K562 (cell line): ENCODE measurements at places on chromosomes 4 and X.

- DNase-seq, result no peak
Measured at GRCh38 chr4:69831646-69832325, 28.2 kb downstream of the SULT1E1 start.

DNA sequence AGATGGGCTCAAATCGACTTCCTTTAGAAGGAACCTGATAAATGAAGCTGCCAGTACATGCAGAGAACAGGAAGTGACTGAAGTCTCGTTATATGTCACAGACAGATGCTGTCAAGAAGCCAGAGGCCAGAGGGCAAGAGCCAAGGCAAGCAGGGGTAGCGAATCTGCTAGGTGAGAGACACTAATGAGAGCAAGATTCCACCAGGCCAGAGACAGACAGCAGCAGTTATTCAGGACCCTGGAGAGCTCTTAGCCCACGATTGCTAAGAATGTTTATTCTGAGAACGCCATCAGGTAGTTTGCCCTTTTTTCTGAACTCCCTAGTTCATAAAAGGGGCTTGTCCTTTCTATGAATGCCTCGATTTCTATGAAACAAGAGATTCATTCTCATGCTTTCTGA lies 73.7 kb downstream of the BEND2 start:
- peak; percentile 34 for DNase-seq

GRCh38 chrX:54427837-54428424 lies 12.3 kb upstream of the TSR2 start:
- no peak for DNase-seq

DNA sequence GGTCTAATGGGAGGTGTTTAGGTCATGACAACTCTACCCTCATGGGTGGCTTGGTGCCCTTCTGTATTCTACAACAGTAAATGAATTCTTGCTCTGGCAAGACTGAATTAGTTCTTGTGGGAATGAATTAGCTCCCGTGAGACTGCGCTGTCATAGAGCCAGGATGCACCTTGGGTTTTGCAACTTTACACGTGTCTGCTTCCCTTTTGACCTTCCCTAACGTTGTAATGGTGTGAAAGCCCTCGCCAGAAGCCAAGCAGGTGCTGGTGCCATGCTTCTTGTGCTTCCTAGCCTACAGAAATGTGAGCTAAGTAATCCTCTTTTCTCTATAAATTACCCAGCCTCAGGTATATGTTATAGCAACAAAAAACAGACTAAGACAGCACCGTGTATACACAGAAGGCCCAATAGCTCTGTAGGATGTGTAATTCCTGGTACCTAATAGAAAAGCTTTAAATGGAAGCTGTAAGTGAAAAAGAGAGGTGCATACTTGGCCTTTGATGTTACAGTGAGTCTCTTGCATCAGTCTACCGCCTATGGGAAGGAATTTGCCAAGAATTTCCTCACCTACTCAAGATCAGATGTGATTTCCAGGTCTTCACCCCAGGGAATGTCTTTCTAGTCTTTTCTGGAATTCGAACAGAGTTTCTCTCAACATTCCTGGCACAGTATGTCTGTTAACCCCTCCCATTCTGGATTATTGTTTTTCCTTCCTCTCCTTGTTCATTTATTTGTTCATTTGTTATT lies 3.2 kb upstream of the ENPEP start:
- DNase-seq, result no peak

DNA sequence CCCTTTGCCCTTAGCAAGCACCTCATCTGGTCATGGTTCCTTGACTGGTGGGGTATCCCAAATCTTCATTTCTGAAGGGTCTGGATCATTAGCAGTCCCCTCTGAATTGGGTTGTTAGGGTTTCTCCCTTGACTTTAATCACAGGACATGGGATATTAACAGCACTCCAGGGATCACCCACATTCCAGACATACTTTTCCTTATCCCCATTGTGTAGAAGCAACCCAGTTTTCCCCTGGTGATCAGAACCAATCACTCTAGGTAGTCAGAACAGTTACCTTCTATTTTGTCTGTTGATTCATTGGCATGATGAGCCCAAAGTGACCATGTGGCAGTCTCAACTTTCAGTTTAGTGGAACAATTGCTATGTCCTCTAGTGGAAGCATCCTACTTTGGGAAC lies 29.1 kb upstream of the GRSF1 start:
- no peak for DNase-seq

DNA sequence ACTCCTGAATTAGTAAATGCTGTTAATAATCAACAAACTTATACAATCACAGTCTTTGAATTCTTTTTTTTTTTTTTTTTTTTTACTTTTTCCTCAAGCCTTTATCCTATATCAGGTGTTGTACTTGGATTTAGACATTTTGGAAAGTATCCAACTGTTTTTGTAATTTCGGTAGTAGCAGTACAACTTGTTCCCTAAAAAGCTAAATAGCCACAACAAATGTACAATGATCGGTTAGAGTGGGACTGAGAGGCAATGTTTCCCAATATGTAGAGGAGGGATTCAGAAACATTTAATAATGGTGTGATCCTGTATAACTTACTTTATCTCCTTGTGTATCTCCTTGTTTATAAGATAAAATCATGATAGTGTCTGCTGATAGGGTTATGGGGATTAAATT lies 343.1 kb downstream of the GRID2 start:
- DNase-seq, result no peak

DNA sequence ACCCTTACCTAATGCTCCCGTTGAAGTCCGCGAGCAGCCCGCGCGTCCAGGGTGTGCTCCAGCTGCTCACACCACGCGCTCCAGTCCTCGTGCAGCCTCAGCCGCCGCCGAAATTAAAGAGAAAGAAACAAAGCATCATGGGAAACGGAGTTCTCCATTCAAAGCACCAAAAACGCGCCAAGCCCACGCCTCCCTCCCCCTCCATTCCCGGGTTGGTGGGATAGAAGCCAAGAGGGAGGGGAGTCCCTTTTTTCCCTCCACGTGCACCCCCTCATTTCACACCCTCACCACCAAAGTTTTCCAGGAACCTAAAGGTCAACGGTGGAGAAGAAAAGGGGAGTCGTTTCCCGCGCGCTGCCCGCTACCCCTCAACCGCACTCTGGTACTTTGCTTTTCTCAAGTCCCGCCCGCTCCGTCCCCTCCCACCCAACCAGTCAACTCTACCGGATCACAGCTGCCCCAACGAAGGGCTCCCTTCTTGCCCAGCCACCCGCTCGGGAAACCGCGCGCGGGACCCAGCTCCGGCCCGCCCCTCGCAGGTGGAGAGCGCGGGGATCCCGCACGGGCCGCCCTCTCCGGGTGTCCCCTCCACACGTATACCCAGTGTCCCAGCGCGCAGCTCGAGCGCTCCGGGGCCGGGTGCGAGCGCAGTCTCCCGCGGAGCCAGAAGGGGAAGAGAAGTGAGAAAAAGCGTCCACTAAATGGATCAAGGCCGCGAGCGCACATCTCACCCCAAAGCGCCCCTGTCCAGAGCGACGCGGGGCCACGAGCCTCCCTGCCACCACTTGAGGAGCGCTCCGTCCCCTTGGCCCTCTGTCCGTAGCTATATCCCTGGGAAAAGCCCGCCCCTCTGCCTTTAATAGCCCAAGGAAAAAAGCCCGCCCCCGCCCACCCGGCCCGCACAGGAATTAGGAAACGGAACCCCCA lies 65.1 kb upstream of the CCDC160 start:
- DNase-seq, result no peak

DNA sequence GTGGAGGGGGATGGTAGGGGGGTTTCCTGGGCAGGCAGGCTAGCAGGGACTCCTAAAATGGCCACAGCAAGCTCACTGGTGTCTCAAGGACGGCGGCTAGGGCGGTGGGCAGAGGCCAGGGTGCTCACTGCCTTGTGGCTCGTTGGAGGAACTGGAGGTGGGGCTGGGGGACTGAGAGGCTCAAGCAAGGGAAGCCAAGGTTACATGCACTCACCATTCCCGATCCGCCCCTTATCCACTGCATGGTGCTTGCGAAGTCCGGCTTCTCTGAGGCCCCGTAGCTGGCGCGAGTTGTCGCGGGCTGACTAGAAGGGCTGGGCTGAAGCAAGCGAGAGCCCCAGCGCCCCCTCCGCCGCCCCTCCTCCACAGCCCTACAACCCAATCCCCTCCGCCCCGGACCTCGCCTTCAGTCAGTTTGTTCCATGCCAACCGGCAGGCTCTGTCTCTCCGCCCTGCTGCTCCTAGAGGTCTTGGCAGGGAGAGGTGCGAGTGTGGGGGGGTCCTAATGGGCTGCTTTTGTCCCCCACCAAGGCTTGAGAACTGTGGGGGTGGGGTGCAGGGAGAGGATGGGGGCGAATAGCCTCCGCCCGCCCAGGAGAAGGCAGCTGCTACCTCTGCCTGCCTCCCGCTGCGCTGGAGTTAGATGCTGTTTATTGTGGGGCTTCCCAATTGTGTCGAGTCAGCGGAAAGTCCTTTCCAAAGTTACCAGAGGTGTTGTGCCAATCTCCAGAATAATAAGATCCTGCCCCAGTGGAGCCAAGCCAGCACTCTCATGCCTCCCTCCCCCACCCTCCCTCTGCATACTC lies at the start of gene ARHGEF9:
TSS of gene ARHGEF9 (minus strand) at position 313 of the 806 bp plus-strand sequence. CDS start at position 244, 69 bp downstream.
- no peak for DNase-seq

- DNase-seq, result no peak
Measured at GRCh38 chr4:180532691-180533090, 1710.5 kb upstream of the TENM3 start.

DNA sequence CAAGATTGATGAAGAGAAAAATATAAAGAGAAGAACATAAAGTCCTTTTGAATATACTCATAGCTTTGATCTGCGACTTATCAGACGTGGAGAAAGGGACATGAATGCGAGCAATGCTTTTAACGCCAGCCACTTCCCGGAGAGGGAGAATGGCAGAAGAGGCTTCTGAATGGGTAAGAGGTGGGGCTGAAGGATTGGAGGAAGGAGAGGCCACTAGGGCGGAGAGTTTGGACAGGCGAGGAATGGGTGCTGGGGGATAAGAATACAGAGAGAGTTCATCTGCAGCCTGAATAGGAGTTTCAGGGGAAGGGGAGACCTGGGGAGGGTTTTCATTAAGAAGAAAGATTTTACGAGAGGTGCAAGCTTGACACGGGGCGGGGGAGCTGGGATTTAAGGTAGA lies 2534.9 kb downstream of the PCDH7 start:
- DNase-seq, result no peak

DNA sequence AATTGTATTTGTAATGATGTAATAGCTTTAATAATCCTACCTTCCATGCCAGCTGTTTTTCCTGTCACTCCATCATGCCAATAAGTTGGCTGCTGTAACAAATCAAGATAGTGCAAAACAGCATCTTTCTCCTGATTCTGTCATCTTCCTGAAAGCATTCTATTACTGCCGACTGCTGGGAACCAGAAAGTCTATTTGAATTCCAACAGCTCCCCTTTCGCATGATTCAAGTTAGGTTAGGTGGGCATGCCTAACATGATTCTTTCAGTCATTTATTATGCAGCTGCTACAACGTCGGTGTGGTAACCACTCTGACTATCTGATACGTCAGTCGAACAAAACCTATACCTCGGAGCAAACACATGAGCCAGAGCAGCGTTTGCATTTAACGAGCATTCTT lies 127.9 kb upstream of the DMD start:
- no peak for DNase-seq

DNA sequence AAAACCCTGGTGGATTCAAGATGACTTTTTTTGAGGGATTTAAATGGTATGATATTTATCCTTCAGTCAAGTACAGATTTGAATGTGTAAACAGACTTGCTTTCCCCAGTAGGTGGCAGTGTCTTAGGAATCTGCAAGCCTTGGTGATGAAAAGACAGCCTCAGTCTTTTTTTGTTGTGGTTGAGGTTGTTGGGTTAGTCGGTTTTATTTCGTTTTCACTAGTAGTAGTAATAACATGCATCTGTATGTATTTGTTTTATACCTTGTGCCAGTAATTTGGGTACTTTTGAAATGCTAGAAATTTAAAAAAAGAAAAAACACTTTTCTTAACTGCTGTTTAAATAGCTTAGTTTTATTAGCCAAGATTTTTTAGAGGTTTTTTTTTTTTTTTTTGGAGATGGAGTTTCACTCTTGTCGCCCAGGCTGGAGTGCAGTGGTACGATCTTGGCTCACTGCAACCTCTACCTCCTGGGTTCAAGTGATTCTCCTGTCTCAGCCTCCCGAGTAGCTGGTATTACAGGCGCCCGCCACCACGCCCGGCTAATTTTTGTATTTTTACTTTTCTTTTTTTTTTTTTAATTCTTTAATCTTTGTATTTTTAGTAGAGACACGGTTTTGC lies 39.2 kb downstream of the COPS4 start:
- peak; percentile 43 for DNase-seq

DNA sequence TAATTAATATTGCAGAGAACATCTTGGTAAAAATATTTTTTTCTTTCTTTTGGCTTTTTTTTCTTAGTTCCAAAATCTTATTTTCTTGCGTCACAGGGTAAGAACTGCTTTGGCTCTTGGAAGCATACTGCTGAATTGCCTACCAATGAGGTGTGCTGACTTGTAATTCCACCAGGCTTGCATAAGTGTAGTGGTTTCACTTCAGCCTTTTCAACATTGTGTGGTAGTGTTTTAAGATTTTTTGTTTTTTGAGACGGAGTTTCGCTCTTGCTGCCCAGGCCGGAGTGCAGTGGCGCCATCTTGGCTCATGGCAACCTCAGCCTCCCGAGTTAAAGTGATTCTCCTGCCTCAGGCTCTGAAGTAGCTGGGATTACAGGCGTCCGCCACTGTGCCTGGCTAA lies 42.4 kb downstream of the N4BP2 start:
- no peak for DNase-seq
